SJCRH30 (cell line): ENCODE measurements at places on chromosomes 5 and 9. TPM values are rescaled to one million over a fixed set of nuclear protein-coding genes. Genes with fewer than 3 reads are reported as not detected.

DNA sequence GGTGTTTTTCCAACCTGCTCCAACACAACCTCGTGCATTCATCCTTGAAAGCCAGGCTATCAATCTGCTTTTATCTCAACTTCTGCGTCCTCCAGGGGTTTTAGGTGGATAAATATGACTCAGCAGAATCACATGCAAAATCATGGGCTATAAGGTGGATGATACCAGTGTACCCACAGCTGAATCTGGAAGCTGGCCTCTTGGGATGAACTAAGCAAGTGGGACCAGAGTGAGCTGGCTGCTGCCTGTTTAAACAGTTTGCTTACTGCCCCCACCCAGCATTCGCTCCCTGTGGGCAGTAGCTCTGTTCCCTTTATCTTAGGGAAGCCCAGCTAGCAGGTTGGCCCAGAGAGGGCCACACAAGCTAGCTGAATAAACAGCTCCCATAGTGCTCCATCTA lies 194.0 kb downstream of the CRB2 start:
- no peaks in the 10 kb centered on the region for H3K27me3 ChIP-seq
- H3K4me3 ChIP-seq, result no peak overlapping the region
- no peak for DNase-seq
- H3K4me1 ChIP-seq, result peaks cover 5% of the 10 kb centered on the region
- no peaks in the 10 kb centered on the region for H3K36me3 ChIP-seq

- no peak overlapping the region for H3K27ac ChIP-seq
- no peak overlapping the region for H3K4me3 ChIP-seq
- H3K27me3 ChIP-seq, result no peaks in the 10 kb centered on the region
- no peaks in the 10 kb centered on the region for H3K36me3 ChIP-seq
- H3K4me1 ChIP-seq, result no peaks in the 10 kb centered on the region
Measured at GRCh38 chr5:13625616-13626198, 318.8 kb downstream of the DNAH5 start.

DNA sequence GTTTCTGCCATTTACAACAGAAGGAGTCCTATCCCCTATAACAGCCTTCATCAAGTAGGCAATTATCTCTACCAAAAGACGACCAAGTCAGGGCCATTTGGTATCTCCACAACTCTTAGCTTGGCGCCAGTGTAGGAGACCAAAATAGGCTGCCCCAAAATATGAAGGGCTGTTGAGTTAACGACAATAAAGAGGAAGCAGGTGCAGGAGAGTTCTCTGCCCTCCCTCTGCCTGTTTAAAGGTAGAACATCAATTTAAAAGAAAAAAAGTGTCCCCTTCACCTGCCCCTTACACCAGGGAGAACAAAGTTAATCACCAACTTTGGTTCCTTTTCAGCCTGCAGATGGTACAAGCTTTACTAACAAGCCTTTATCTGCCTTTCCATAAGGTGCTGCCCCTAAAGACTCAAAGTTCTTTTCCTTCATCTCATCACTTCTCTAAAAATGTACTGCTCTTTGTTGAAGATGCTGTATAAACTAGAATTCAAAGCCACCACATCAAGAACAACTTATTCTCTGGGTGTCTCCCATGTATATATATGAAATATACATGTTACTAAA lies 33.3 kb downstream of the PPP1R2B start:
- no peak for DNase-seq
- no peak overlapping the region for H3K4me3 ChIP-seq
- no peaks in the 10 kb centered on the region for H3K4me1 ChIP-seq
- H3K27me3 ChIP-seq, result no peaks in the 10 kb centered on the region; the same call in 1 of the 2 replicates
- no peak overlapping the region for H3K27ac ChIP-seq

DNA sequence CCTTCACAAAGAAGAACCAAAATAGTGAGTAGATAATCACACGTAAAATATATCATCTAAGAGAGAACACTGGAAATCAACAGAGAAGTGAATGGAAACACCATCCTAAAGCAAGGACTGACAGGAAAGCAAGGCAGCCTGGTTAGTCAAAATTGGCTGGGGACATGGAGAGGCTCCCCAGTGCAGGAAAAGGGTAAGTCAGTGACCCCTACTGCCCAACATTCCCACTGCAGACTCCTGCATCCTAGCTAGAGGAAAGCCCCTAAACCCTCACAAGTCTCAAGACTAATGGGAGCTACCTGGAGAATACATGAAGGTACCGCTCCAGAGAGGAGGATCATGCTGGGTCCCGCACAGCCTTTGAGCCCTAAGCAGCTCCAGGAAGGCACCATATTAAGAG lies 60.1 kb downstream of the ZDHHC21 start:
- H3K27me3 ChIP-seq, result no peaks in the 10 kb centered on the region
- H3K4me3 ChIP-seq, result no peak overlapping the region
- no peak overlapping the region for H3K27ac ChIP-seq
- no peaks in the 10 kb centered on the region for H3K4me1 ChIP-seq
- H3K36me3 ChIP-seq, result peaks cover 13% of the 10 kb centered on the region

DNA sequence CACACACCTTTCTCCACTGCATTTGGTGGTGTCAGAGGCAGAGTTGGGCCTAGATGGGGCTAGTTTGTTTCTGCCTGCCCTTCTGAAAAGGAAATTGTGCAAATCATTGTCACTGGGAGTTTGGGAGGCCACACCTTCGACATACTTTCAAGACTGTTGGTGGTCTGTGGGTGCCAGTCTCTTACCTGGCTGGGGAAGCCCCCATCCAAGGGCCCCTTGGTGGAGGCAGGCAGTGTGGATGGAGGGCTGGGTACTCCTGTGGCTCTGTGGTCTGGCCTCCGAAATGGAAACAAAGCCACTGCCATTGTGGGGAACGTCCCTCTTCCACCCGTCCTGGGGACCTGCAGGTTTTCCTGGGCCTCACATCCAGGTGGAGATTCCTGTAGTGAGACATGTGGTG lies 10.9 kb upstream of the PHYHD1 start:
- H3K27me3 ChIP-seq, result no peaks in the 10 kb centered on the region
- peaks cover 69% of the 10 kb centered on the region for H3K36me3 ChIP-seq
- peaks cover 15% of the 10 kb centered on the region for H3K4me1 ChIP-seq
- no peak for DNase-seq

- peaks cover 47% of the 10 kb centered on the region for H3K4me1 ChIP-seq
- H3K4me3 ChIP-seq, result no peak overlapping the region
- H3K27ac ChIP-seq, result no peak overlapping the region
- no peaks in the 10 kb centered on the region for H3K27me3 ChIP-seq
Measured at GRCh38 chr5:175047048-175047447, 322.7 kb downstream of the MSX2 start.

DNA sequence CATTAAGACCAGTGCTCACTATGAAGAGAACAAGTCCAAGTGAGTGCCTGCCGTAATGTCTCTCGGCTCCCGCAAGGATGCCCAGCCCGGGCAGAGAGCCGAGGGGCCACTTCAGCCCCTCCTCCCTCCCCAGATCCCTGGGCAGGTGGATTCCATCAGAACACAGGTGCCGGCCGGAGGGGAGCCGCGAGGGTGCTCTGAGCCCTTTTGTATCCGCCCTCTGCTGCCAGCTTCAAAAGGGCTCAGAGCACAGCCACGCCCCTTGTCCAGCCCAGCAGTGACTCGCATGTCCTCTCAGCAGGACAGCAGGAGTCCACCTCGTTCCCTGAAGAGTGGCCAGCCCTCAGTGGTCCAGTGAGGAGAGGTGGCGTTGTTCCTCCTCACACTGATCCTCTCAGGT lies 43.9 kb downstream of the CYFIP2 start:
- H3K27me3 ChIP-seq, result peaks cover 7% of the 10 kb centered on the region
- H3K36me3 ChIP-seq, result no peaks in the 10 kb centered on the region
- no peak overlapping the region for H3K27ac ChIP-seq
- DNase-seq, result no peak

Gene SLC46A2
- not detected in 2 replicates for total RNA-seq

DNA sequence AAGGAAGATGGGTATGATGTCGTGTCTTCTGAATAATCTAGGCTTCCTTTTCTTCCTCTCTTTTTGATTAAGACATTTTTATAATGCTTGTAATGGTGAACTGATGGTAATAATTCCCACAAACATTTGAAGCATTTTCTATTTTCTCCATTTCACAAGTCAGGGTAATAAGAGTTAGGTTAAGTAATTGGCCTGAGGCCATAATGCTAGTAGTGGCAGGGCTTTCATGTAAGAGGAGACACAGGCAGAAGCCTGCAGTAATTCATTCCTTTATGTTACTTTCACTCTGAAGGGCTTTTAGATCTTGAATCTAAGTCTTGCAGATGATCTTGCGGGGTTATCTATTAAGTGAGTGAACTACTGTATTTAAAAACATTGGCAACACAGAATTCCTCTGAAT lies 374.9 kb downstream of the MAT2B start:
- no peak overlapping the region for H3K27ac ChIP-seq
- no peaks in the 10 kb centered on the region for H3K27me3 ChIP-seq
- no peak for DNase-seq
- H3K4me1 ChIP-seq, result no peaks in the 10 kb centered on the region

DNA sequence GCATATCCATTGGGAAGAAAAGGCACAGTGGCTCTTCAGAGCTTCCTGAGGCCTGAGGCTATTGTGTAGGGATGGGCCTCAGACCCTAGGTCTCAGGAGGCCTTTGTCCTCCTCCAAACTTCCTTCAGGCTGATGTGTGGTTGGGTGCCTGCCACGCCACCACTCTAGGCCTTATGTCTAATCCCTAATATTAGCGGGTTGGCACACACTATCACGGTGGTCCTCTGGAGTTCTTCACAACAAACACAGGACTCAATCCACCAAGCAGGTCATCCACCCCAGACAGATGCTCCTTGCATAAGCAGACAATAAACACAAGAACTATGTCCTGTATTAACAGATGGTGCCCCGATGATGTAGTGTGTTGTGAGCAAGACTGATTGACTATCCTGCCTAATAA lies 31.0 kb upstream of the FSTL4 start:
- H3K27ac ChIP-seq, result peak overlapping the region; percentile 84
- no peaks in the 10 kb centered on the region for H3K36me3 ChIP-seq
- H3K4me3 ChIP-seq, result no peak overlapping the region

GRCh38 chr9:81344366-81344765 lies 345.0 kb downstream of the TLE1 start:
- no peaks in the 10 kb centered on the region; the same call in 1 of the 2 replicates for H3K36me3 ChIP-seq
- no peak overlapping the region for H3K27ac ChIP-seq
- DNase-seq, result no peak
- no peaks in the 10 kb centered on the region for H3K27me3 ChIP-seq
- no peaks in the 10 kb centered on the region for H3K4me1 ChIP-seq

GRCh38 chr5:68344447-68345111 lies 129.0 kb downstream of the PIK3R1 start:
- no peak overlapping the region for H3K4me3 ChIP-seq
- no peaks in the 10 kb centered on the region for H3K36me3 ChIP-seq
- H3K27ac ChIP-seq, result no peak overlapping the region
- H3K4me1 ChIP-seq, result no peaks in the 10 kb centered on the region

- DNase-seq, result no peak
- no peaks in the 10 kb centered on the region for H3K4me1 ChIP-seq
- no peak overlapping the region for H3K4me3 ChIP-seq
- H3K36me3 ChIP-seq, result no peaks in the 10 kb centered on the region
- no peak overlapping the region for H3K27ac ChIP-seq
Measured at GRCh38 chr5:108418197-108418596, 36.3 kb upstream of the FBXL17 start.

GRCh38 chr9:109118808-109119438 lies 824 bp downstream of the TMEM245 start:
- DNase-seq, result peak; percentile 60
- H3K4me1 ChIP-seq, result peaks cover 12% of the 10 kb centered on the region
- peak overlapping the region; percentile 35 for H3K27ac ChIP-seq
- no peaks in the 10 kb centered on the region for H3K27me3 ChIP-seq
- peak overlapping the region; percentile 74 for H3K4me3 ChIP-seq

DNA sequence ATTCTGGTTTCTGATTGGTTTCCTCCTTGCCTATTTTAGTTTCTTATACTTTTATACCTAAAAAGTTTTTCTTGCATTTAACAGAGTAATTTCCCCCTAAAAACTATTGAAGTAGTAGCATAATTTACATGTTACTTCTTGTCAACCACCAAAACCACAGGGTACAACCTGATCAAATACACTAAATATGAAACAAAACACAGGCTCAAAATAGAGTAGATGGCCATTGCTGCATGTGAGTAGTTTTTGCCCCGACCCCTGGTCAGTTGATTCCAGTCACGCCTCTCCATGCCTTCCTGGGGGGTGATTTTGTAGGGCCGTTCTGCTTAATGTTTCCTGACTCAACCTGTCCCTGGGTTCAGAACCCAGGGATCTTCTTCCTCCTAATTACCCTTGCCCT lies 101.8 kb downstream of the TLE4 start:
- DNase-seq, result no peak
- no peaks in the 10 kb centered on the region for H3K27me3 ChIP-seq
- H3K27ac ChIP-seq, result no peak overlapping the region
- H3K4me1 ChIP-seq, result 0 out of 2 replicates have a peak, but pooled peaks cover 1% of the 10 kb centered on the region
- peaks cover 31% of the 10 kb centered on the region for H3K36me3 ChIP-seq
- H3K4me3 ChIP-seq, result no peak overlapping the region

- no peak for DNase-seq
- peaks cover 11% of the 10 kb centered on the region; the same call in 1 of the 2 replicates for H3K4me1 ChIP-seq
- no peak overlapping the region for H3K27ac ChIP-seq
- peaks cover 16% of the 10 kb centered on the region; the same call in 1 of the 2 replicates for H3K36me3 ChIP-seq
Measured at GRCh38 chr9:92608909-92609445, 61.0 kb downstream of the IPPK start.

Gene TTC23L
- total RNA-seq, result not detected in 2 replicates

DNA sequence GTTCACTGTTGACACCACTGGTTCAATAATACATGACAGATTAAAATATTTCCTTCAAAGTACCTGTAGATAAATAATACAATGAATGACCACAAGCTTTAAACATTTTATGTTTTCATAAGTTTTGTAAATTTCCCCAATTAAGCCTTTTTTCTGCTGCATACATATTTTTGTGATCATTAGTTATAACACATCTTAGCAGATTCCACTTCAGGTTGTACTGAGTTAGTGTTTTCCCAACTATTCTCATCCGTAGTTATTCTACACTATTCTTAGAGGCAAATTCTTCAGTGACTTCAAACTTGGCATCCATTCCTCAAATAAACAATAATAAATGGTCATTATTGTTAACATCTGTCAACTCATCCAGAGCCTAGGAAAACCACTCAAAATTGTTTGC lies 100.9 kb downstream of the NRG2 start:
- no peak overlapping the region for H3K4me3 ChIP-seq
- no peak overlapping the region for H3K27ac ChIP-seq
- H3K36me3 ChIP-seq, result no peaks in the 10 kb centered on the region
- DNase-seq, result no peak
- H3K27me3 ChIP-seq, result no peaks in the 10 kb centered on the region

Gene MEF2C
- 56.4 and 67.2 TPM in 2 replicates for total RNA-seq

Gene NTRK2
- under 0.01 TPM in 1 of 2 replicates, not detected in the other for total RNA-seq
